A549 (cell line): ENCODE measurements at places on chromosomes 2 and 18. TPM values are rescaled to one million over a fixed set of nuclear protein-coding genes. Genes with fewer than 3 reads are reported as not detected.

Gene SH2D6
- polyA plus RNA-seq = 1.4 to 1.5 TPM (median 1.4 TPM) in 3 replicates

DNA sequence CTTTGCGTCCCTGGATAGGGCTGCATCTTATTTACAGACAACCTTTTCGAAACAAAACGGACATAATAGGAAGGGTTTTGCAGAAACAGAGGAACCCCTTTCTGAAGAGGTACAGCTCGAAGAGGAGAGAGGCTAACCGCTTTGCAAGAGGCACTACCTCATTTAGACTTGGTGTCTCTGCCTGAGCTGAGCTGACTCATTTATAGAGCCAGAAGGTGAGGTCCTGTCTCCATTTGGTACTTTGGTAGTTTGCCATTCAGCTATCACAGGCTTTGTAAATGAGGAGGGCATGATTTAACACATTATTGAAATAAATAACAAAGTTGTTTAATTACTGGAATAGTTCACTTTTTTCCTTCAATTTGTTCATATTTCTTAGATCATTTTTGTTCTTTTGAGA lies 2.2 kb upstream of the NXPH2 start:
- no peak for DNase-seq

DNA sequence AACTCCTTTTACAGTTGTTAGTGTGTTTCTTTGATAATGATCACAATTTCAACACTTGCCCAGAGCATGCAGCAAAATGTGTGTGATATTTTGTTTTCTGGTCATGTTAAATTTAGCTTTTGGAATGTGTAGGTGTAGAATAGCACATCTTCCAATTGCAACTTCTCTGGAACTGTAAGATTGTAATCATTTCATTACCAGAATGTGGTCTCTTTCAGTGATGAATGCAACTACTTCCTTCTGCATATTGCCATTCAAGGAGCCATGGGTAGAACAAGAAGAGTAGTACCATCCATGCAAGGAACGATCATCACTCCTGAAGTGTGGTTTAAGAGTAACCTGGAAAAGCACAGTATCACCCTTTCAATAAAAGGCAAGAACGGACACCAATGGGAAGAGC lies 548.8 kb upstream of the ZNF804A start:
- DNase-seq = no peak

GRCh38 chr18:69947361-69948133 lies at the start of gene CD226:
Gene CD226, minus strand, starts transcription at chr18:69947873. Its CDS starts 467 bp downstream, at chr18:69947406.
- no peak for DNase-seq

- no peak for DNase-seq
Observed at GRCh38 chr2:137228566-137228965, 463.2 kb downstream of the THSD7B start.

- no peak for DNase-seq
Observed at GRCh38 chr2:221480821-221481220, 91.3 kb downstream of the EPHA4 start.

- DNase-seq = no peak
Observed at GRCh38 chr18:5021558-5021957, 175.5 kb downstream of the AKAIN1 start.

- no peak for DNase-seq
Observed at GRCh38 chr2:6071519-6071918, 379.3 kb downstream of the SOX11 start.

GRCh38 chr2:128636802-128637147 lies 318.1 kb upstream of the HS6ST1 start:
- DNase-seq = no peak

DNA sequence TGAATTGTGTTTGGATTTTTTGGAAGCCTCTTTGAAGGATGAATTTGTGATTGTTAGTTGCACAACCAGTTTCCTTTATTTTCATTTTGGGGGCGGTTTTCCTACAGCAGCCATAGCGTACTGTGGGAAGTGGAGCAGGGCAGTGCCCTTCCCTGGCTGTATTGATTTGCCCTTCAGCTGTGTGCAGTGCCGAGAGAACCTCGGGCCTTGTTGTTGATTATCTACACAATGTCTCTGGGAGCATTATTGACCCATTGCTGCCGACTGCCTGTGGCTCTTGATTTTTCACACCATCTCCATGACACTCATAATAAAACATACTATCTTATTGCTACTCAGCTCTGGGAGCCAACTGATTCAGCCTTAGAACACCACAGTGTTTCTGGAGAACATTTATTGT lies 162.2 kb upstream of the BOD1L2 start:
- no peak for DNase-seq

DNA sequence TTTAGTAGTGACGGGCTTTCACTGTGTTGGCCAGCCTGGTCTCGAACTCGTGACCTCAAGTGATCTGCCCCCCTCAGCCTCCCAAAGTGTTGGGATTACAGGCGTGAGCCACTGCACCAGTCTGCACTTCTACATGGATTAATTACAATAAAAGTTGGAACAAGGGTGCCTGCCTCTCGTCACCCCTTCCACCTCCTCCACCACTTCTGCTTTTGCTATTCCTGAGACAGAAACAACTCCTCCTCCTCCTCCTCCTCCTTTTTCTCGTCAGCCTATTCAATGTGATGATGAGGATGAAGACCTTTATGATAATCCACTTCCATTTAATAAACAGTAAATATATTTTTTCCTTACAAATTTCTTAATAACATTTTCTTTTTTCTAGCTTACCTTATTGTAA lies 35.2 kb downstream of the SRBD1 start:
- no peak for DNase-seq

DNA sequence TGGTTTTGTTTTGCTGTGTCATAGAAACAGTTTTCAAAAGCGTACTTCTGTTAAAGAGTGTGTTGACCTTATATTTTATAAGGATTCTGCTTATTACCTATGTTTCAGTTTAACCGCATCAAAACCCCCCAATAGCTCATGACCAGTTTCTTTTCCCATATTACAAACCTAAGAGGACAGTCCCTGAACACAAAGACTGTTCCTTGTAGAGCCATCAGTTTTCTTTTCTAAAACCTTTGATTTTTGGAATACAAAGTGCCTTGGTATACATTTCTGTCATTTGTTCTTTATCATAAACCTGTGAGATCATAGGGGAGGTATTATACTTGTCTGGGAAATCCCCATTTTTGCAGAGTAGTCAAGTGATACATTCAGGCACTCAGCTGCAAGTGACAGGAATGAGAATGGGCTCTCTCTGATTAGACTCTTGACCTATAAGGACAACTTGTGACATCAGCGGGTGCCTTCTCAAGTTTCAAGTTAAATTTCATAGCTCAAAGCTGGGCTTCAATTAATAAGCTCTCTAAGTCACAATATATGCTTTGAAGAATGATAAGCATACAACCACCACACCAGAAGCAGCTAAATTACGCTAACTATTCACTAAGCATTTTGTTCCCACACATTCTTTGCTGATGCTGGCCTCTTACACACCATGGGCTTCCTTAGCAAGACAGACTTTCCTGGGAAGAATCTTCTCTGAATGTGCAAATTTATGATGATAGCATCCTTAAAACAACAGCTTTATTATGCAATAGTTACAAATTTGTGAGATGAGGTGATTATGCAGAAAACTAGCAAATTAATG lies 97.5 kb upstream of the CD302 start:
- no peak for DNase-seq

GRCh38 chr2:64807417-64807816 lies 153.7 kb upstream of the SERTAD2 start:
- DNase-seq = peak; percentile 41

DNA sequence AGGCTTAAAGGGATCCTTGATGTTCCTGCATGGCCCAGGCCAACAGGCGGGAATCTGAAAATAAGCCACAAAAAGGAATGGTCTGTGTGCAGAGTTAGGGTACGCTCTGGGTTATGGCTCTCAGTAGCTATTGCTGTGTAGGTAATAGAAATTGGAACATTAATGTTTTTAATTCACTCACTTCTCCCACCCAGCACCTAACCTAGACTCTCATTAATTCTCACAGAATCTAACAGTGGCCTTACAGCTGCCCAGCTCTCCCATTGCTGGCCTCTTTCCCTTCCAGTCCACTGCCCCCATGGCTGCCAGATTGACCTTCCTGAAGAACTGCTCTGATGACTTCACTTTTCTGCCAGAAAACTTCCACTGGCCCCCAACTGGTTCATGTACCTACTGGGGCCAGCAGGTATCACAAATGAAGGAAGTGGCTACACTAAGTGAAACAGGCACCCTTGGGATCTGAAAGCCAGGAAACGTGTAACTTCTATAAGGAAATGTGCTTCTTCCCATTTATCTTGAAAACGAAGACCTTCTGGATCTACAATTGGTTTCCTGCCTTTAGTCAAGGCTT lies 315.2 kb downstream of the STK39 start:
- DNase-seq = no peak

DNA sequence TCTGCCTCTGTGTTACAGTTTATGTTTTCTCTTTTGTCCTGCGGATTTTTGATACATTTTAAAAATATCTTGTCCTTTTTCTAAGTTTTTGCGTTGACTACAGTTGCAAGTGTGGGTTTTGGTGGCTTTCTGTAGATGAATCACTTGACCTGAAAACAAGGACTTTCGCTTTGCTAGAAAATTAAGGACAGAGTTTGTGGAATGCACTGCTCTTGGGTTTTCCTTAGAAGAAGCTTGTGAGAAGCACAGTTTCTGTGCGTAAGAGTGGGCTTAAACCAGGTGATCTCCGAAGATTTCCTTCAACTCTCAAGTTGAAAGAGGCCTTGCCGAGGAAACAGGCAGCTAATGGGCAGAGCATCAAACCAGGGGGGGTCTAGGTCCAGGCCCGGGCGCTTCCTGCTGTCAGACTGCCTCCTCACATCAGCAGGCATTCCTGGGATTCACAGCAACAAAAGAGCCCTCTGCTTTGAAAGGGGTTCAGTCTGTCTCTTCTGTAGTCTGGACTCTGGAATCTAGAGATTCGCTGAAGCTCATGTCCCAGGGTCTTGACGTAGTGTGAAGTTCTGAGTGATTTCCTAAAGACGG lies 17.3 kb downstream of the NCK2 start:
- DNase-seq = no peak
